Activated CD8-positive, alpha-beta T cell treated with anti-CD3 and anti-CD28 coated beads, Interleukin-2, amount 10 ng/mL, durations not matched to agents 7 days and 5 days (primary cell): ENCODE measurements at places on chromosomes 2 and 18. TPM values are rescaled to one million over a fixed set of nuclear protein-coding genes. Genes with fewer than 3 reads are reported as not detected.

- DNase-seq: no peak
Observed at GRCh38 chr2:156481312-156481711, 45.1 kb downstream of the GPD2 start.

GRCh38 chr18:9017167-9017904 is 85.2 kb upstream of the NDUFV2 start:
- peak; percentile 68 for DNase-seq

GRCh38 chr2:120546048-120546864 is 189.4 kb upstream of the GLI2 start:
- no peak for DNase-seq

- DNase-seq: peak; percentile 76
Observed at GRCh38 chr2:29010946-29011345, 29.8 kb downstream of the TOGARAM2 start.

- no peak for DNase-seq
Observed at GRCh38 chr2:36561237-36561944, 36.6 kb downstream of the FEZ2 start.

- DNase-seq: no peak
Observed at GRCh38 chr18:43680096-43680495, 402.8 kb upstream of the SYT4 start.

DNA sequence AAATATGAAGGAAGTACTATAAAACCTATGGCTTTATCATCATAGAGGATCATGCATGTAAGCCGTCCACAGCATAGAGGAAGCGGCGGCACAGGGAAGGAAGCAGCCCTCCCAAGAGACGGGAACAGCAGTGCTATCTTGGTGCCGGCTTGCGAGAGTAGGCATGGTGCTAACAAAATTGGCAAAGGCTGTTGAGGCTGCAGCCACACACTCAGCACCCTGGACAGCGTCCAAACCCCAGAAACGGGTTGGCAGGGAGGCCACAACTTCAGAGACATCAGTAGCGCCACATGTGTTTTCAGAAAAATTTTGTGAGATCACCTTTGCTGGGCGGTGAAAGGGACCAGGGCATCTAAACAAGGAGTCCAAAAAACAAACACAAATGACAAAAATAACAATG is 37.7 kb downstream of the NETO1 start:
- DNase-seq: peak; percentile 26

GRCh38 chr2:133139847-133140533 is 428.3 kb downstream of the NCKAP5 start:
- no peak for DNase-seq

DNA sequence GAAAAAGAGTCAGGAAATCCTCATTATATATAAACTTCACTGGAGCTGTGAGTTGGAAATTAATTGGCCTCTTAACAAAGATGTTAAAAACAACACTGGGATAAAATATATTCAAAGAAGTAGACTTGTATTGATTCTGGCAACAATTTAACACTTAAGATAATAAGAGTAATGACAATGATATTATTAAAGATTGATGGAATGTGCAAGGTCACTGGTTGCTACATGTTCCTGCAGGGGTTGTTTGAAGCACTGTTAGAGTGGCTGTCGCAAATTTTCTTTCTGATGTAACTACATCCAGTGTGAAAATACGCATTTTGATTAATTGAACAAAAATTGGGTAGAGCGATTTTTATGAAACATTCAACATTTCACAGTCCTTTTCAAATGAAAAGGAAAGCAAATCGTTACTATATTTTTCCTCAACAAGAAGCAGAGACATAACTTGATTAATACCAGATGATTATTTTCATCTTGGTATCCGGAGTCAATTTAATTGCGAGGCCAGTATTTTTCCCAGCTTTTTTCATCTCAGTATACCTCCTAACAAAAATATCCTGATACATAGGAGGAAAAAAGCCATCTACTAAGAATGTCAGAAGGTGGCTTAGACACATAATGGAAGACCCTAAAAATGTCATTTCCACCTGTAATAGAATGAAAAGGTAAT is 6.1 kb downstream of the PTGR3 start:
- DNase-seq: no peak

- DNase-seq: no peak
Observed at GRCh38 chr2:36458106-36458505, 102.5 kb downstream of the CRIM1 start.

DNA sequence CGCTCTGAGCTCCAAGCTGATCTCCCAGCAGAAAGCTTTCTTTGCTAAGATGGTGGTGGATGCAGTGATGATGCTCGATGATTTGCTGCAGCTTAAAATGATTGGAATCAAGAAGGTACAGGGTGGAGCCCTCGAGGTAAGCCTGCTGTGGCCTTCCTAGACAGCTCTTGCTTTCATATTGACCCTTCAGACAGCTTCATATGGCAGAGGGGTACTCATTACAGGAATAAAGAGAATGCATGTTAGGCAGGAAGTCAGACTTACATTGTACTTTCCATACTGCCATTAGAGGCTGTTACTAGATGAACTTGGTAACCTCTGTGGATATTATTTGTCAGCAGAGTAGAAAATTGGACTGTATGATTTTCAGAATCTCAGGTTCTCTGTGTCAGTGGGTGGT is 10.5 kb downstream of the CCT7 start:
- DNase-seq: no peak

- DNase-seq: no peak
Observed at GRCh38 chr18:4172196-4173100, 282.7 kb downstream of the DLGAP1 start.

GRCh38 chr2:195496991-195497390 is 160.0 kb upstream of the SLC39A10 start:
- no peak for DNase-seq

GRCh38 chr2:39874236-39874635 is 95.2 kb upstream of the THUMPD2 start:
- no peak for DNase-seq

DNA sequence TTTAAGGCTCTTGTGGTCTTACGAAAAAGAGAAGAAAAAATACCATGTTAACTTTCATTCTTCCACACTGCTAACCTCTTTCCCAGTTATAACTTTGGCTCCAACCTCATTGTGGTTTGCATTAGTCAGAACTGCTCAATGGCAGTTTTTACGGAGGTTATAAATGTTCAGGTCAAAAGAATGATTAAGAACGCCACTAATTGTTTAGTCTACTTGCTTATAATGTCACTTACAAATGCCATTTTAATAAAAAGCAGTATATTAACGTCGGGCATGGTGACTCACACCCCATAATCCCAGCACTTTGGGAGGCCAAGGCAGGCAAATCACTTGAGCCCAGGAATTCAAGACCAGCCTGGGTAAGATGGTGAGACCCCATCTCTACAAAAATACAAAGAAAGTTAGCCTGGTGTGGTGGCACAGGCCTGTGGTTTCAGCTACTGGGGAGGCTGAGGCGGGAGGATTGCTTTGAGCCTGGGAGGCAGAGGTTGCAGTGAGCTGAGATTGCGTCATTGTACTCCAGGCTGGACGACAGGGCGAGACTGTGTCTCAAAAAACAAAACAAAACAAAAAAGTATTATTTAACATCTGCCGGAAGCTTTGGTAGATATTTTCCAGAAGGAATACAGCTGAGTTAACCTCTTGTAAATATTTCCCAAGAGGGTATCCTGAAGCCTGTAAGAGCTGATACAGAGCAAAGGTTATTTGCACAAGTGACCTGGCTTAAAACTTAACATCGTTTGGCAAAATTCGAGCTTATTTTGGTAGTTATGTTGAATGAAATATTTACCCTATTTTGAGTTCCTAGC is 5.1 kb downstream of the AGPS start:
- DNase-seq: no peak

- no peak for DNase-seq
Observed at GRCh38 chr2:240955306-240956170, 42.9 kb upstream of the SNED1 start.

- DNase-seq: no peak
Observed at GRCh38 chr2:212114489-212114888, 424.1 kb downstream of the ERBB4 start.

DNA sequence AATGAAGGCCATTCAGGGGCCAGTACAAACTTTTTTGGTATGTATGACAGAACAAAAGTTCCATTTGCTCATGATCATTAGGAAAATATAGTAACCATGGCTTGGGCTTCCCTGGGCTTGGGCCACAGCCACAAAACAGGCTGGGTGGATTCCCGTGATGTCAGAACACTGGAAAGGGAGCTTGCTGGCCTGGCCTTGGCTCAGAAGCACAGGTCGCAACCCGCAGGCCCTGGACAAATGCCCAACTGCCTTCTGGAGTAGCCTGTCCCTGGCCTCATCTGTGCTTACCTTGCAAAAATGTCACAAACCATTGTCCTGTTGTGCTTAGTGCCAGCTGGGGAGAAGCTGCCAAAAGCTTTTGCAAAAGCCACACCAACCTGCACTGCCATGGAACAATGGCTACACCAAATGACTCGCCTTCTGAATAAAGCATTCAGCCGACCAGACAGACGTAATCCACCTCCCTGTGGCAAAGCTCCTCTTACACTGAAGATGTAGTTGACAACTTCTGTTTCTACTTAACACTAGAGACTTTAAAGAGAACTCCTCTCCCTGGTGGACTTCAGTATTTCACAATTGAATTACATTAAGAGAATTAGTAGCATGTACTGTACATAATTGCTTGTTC is 125.5 kb downstream of the ANKRD44 start:
- no peak for DNase-seq

GRCh38 chr2:216006164-216006663 is 7.1 kb downstream of the MREG start:
- peak; percentile 57 for DNase-seq

DNA sequence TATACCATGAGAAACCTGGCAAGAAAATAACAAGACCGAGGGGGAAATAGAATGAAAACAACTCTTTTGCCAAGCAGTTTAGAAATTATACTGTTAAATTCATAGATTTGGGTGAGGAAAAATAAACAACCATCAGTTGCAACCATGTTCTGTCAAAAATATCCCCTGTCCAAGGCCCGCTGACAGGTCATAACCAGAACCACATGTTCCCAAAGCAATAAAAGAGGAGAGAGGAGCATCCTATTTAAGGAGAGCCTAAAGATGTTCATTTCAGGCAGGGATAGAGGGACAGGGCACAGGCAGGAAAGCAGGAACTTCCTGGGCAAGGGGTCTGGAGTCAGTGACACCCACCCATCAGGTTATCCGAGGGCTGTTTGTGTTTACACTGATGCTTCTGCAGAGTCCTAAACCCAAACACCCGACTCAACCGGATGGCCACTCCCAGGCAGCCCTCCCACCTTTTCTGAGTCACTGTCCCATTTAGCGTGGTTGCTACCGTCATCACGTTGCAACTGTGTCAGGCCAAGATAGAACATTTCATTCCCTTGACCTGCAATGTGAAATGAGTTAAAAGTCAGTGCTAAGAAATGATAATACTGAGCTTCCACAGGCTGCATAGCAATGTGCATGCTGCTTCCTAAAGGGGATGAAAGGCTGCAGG is 468.3 kb upstream of the RAB12 start:
- no peak for DNase-seq

GALR1 gene
- not detected for total RNA-seq

MBOAT2 gene
- total RNA-seq: 6.5 TPM

COLEC12 gene
- total RNA-seq: not detected

ALLC gene
- total RNA-seq: not detected

CXCR1 gene
- total RNA-seq: 0.55 TPM

EPHA4 gene
- 1.5 TPM for total RNA-seq

FEV gene
- total RNA-seq: not detected

FAM168B gene
- total RNA-seq: 50.8 TPM

PROM2 gene
- 0.34 TPM for total RNA-seq

MPHOSPH10 gene
- total RNA-seq: 40.1 TPM
